ENCODE measurements at places on chromosomes 2 and 18. TPM values are rescaled to one million over a fixed set of nuclear protein-coding genes. Genes with fewer than 3 reads are reported as not detected.

The ATG9A gene
- total RNA-seq, result 53.1 TPM

The ASPRV1 gene
- not detected for total RNA-seq

The GALNT13 gene
- 0.33 TPM for total RNA-seq

The MYCN gene
- 1.1 TPM for total RNA-seq

The CLIP4 gene
- 16.0 TPM for total RNA-seq

The MEP1B gene
- total RNA-seq, result not detected

The ERCC3 gene
- 32.4 TPM for total RNA-seq

The UNC50 gene
- total RNA-seq, result 26.6 TPM
